Globus pallidus (tissue), 1 donor: ENCODE measurements at places on chromosomes 13 and 19.

- no peak for DNase-seq
Observed at GRCh38 chr19:51010066-51010795, 8.8 kb upstream of the KLK8 start.

- no peak for DNase-seq
Observed at GRCh38 chr19:19627621-19628500, at the start of gene LPAR2. Gene LPAR2, minus strand, starts transcription at chr19:19628220. Its CDS starts 945 bp downstream, at chr19:19627275.

DNA sequence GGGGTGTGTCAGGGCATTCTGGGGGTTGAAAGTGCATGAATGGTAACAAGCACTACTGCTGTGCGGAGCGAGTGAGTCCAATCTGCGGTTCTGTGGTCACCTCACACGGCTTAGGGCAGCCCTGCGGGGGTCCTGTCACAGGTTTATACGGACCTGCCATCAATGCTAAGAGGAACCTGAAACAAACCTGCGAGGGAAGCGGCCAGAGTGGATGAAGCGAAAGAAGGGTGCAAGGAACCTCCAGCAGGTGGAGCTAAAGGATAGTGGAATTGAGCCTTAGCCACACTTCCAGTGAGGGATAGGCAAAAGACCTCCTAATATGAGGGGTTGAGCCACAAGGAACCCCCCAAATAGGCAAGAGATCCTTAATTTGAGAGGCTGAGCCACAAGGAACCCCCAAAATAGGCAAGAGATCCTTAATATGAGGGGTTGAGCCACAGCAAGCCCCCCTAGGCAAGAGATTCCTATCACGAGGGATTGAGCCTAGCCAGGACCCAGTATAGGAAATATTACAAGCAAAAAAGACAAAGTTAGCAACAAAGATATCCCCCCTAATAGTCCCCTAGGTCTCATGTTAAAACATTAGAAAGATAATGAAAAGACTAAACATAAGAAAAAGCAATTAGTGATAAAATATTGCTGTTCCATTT lies 6.3 kb upstream of the ZNF69 start:
- DNase-seq, result peak; percentile 41

DNA sequence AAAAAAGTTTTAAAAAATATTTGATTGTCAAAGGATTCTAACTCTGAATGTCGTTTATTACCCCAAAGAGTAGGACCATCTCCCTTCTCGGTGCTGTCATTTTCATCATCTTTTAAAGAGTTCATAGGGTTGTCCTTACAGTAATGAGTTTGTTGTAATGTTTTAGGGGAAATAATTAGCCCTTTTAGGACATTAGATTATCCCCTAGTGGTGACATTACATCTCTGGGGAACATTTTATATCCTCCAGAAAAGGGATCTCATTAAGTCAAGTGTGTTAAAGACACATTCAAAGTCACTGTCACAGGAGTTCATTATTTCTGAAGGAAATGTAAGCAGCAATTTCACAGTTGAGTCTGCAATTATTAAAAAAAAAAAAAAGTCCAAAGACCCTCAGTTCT lies 99.3 kb upstream of the GJB6 start:
- DNase-seq, result no peak

DNA sequence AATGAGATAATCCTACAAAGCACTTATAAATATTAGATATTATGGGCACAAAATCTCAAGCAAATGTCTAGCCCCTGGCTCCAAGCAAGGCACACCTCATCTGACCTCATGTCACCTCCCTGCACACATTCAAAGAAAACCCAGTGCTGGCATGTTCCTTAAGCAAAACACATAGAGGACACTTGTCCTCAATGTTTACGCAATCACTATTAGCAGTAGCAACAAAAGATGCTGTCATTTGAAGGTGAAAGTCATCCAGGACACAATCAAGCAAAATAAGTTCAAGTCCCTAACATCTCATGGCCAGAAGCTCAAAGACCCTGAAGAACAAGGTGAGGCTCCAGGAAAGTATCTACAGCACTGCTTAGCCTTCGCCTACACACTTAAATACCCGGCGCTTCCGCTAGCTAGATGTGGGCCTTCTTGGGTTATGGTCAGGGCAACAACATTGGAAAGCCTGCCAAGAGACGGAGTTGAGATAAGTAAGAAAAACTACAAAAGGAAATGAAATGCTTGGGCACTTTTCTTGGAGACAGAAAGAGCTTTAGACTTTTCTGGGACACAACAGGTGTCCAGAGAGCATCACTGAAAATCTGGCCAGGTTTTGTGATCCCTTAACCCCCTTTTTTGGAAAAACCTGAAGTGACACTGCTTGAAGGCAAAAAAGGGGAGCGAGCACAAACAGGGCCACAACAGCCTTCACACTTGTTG lies 85.7 kb downstream of the FOXO1 start:
- DNase-seq, result no peak

DNA sequence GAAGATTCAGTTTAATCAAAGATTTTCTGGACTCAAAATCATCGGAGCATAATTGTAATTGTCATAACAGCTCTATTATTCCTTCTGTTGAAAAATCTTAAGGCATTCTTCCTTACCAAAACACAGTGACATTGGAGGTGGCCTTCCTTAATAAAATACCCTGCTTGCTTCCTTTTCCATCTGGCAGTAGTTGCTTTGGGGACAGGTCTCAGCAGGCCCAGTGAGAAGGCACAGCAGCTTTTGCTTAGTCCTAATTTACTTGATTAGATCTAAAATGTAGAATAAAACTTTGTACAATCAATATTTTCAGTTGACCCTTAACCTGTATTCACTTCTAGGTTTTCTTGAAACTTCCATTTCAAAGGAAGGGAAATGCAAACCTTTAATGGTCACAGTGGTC lies 471.6 kb downstream of the PCDH20 start:
- no peak for DNase-seq

DNA sequence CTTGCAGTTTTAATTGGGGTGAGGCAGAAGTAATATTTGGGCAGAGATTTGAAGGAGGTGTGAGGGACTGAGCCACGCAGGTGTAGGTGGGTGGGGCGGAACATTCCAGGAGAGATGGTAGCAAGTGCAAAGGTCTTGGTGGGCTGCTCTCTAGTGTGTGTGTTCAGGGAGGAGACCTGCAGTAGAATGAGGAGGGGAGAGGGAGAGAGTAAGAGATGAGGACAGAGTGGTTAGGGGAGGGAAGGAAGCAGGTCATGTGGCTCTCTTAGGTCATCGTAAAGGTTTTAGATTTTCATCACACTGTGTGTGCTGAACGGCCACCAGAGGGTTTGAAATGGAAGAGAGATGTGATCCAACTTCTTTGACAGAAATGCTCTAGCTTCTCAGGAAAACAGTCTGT lies 33.5 kb downstream of the WASF3 start:
- no peak for DNase-seq
